ENCODE measurements at places on chromosomes 3 and 15.

DNA sequence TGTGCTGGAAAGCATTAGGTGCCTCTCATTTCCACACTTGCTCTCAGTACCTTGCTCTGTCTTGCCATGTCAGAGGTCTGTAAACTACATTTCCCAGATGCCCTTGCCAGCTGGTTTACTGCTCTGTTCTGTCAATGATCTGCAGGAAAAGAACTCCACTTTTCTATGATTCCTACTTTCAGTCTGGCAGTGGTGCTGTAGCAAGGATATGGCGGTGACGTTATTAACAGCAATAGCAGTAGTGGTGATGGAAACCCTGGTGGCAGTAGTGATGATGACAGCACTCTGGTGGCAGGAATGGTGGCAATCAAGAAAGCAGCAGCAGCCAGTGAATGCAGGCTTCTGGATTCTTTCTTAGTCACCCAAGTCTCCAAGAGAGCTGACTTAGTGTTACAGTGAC is 665.2 kb downstream of the DIPK2A start:
- DNase-seq, result no peak

DNA sequence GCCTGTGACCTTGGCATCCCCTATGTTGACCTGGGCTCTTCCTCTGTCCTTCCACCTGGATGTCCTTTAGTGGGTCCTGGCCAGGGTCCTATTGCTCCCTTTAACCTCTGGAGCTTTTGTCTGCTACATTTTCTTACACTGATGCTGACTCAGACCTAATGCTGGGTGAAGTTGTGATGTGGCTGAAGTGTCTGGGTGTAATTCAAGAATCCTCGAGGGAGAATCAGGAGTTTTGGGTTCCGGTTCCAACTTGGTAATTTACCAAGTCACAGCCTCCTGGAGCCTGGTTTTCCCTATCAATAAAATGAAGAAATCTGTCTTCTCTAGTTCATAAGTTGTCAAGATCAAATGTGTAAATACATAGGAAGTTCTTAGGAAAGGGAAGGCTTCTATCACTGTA is 25.6 kb downstream of the CEP19 start:
- peak; percentile 35 for DNase-seq

GRCh38 chr3:61894988-61895935 is 333.9 kb downstream of the PTPRG start:
- DNase-seq, result peak; percentile 86

GRCh38 chr3:32886296-32886695 is 65.1 kb upstream of the CCR4 start:
- DNase-seq, result no peak

GRCh38 chr3:58471025-58471887 is 20.6 kb upstream of the KCTD6 start:
- DNase-seq, result peak; percentile 79

- peak; percentile 83 for DNase-seq
Measured at GRCh38 chr15:63870487-63871209, 36.9 kb upstream of the HERC1 start.

GRCh38 chr3:11282250-11283138 is 10.3 kb downstream of the ATG7 start:
- no peak for DNase-seq
